ENCODE measurements at places on chromosomes 6 and 20.

- H3K36me3 ChIP-seq, result no peaks in the 10 kb centered on the region
- DNase-seq, result no peak
- no peak overlapping the region for H3K27ac ChIP-seq
- H3K27me3 ChIP-seq, result no peaks in the 10 kb centered on the region
- no peak overlapping the region for H3K4me3 ChIP-seq
These were observed 875.6 kb downstream of the QKI start for GRCh38 chr6:164290101-164290500.

DNA sequence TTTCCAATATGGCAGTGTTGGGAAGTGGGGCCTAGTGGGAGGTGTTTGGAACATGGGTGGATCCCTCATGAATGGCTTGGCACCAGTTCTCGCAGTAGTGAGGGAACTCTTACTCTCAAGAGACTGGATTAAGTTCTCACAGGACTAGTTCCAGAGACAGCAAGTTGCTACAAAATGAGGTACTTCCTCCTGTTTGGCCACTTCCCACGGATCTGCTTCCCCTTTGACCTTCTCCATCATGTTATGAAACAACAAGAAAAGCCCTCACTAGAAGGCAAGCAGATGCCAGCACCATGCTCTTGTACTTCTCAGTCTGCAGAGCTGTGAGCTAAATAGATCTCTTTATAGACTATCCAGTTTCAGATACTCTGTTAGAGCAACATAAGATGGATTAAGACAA lies 3.1 kb downstream of the RSPH3 start:
- H3K27ac ChIP-seq, result no peak overlapping the region
- no peaks in the 10 kb centered on the region for H3K4me1 ChIP-seq
- H3K36me3 ChIP-seq, result no peaks in the 10 kb centered on the region
- DNase-seq, result no peak

DNA sequence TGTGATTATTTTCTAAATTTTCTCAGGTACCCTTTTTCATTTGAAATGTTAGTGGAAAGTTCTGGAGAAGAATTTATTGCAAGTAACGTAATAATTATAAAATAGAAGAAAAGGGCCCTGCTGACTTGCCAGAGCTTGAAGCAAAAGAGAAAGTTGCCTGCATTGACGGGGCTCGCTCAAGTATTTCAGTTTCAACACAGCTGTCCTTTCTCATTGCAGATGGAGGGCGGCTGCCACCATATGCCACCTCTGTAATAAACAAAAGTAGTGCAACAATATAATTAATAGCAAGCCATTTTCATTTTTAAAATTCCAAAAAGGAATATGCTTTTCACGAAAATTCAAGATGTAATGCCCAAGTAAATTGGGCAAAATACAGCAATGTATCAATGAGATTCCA lies 246.2 kb downstream of the PACRG start:
- H3K4me3 ChIP-seq, result no peak overlapping the region
- no peaks in the 10 kb centered on the region for H3K36me3 ChIP-seq

GRCh38 chr6:129981598-129981997 lies 36.8 kb upstream of the L3MBTL3 start:
- H3K36me3 ChIP-seq, result no peaks in the 10 kb centered on the region
- H3K4me3 ChIP-seq, result no peak overlapping the region
- no peaks in the 10 kb centered on the region for H3K27me3 ChIP-seq
- DNase-seq, result no peak
- no peak overlapping the region for H3K27ac ChIP-seq

DNA sequence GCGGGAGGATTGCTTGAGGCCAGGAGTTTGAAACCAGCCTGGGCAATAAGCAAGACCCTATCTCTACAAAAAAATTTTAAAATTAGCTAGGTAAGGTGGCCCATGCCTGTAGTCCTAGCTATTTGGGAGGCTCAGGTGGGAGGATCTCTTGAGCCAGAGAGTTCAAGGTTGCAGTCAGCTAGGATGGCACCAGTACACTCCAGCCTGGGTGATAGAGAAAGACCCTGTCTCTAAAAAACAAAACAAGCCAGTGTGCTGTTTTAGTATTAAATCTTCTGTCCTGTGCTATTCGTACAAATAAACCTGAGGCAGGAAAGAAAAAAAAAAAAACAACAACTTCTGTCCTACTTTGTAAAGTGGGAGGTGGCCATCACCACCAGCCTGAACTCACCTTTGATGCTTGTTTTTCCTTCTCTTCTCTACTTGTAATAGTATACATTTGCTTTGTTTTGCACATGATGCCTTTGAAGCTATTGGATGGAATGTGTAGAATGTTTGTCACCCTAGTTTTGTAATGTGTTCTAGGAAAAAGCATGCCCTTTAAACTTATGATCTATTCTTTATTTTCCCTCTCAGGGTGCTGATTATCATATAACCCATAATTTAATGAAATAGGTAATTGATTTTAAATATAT lies 102.5 kb downstream of the CRYBG1 start:
- H3K27me3 ChIP-seq, result no peaks in the 10 kb centered on the region
- no peak overlapping the region for H3K4me3 ChIP-seq
- H3K36me3 ChIP-seq, result no peaks in the 10 kb centered on the region
- no peak overlapping the region for H3K27ac ChIP-seq
- no peak for DNase-seq
- H3K4me1 ChIP-seq, result no peaks in the 10 kb centered on the region

DNA sequence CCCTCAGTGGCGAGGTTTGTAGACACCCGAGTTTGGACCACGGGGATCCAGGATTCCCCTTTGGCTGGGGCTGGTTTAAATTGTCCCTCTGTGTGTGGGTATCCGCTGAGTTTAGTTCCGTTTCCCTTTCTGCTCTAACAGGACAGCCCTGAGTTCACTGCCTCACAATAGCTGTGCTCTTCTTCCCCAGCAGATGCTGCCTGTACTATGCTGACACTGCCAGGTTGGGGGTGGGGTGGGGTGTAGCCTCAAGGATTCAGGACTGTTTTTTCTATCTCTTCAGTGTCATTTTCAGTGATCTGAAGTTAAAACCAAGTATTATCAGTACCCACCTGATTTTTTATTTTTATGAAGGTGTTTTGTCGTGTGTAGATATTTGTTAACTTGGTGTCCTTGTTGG lies 655.0 kb downstream of the COL12A1 start:
- H3K27me3 ChIP-seq, result no peaks in the 10 kb centered on the region
- no peaks in the 10 kb centered on the region for H3K4me1 ChIP-seq
- H3K27ac ChIP-seq, result no peak overlapping the region
- no peak for DNase-seq
- H3K4me3 ChIP-seq, result no peak overlapping the region

DNA sequence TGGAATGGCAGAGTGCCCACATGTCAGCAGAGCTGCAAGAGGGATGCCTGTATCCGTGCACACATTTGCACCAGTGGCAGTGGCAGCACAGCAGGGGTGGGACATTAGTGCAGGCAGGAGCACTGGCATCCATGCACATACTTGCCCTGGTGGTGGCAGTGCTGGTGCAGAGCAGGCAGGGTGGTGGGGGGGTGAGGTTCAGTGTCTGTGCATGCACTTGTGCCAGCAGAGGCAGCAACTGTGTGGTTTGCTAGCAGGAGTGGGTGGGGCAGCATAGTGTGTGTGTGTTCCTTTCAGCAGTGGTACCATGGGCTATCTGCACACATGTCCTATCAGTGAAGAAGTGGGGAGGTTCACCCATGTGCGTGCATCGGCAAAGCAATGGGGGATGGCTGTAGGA lies 151.6 kb downstream of the EPM2A start:
- no peak for DNase-seq
- H3K36me3 ChIP-seq, result no peaks in the 10 kb centered on the region
- no peaks in the 10 kb centered on the region for H3K27me3 ChIP-seq

DNA sequence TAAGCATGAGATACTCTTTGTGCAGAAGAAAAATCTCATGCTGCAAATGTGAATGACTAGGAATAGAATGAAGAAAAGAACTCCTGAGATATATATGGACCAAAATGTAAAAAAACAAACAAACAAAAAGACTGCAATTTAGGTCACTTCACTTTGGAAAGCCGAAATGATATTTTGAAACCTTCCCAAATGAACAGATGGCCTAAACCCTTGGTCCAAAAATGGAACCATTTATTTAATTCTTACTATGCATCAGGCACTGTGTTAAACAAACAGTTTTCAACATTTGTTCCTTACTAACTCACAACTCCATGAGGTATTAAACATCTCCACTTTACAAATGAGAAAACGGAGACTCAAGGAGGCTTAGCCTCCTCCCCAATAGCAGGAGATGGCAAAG lies 107.5 kb downstream of the VIP start:
- H3K4me3 ChIP-seq, result no peak overlapping the region
- H3K4me1 ChIP-seq, result no peaks in the 10 kb centered on the region
- H3K36me3 ChIP-seq, result no peaks in the 10 kb centered on the region
- H3K27ac ChIP-seq, result no peak overlapping the region
- no peak for DNase-seq
- no peaks in the 10 kb centered on the region for H3K27me3 ChIP-seq

DNA sequence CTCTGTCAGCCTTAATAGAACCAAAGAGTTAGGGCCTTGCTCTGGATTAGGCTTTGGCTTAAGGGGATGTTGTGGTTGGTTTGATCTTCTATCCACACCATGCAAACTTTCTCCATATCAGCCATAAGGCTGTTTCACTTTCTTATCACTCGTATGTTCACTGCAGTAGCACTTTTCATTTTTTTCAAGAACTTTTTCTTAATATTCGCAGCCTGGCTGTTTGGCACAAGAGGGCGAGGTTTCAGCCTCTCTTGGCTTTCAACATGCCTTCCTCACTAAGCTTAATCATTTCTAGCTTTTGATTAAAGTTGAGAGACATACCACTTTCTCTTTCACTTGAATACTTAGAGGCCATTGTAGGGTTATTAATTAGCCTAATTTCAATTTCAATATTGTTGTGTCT lies 193.1 kb downstream of the NRN1 start:
- no peaks in the 10 kb centered on the region for H3K27me3 ChIP-seq
- no peak for DNase-seq
- H3K36me3 ChIP-seq, result no peaks in the 10 kb centered on the region
- H3K27ac ChIP-seq, result no peak overlapping the region
- no peak overlapping the region for H3K4me3 ChIP-seq

DNA sequence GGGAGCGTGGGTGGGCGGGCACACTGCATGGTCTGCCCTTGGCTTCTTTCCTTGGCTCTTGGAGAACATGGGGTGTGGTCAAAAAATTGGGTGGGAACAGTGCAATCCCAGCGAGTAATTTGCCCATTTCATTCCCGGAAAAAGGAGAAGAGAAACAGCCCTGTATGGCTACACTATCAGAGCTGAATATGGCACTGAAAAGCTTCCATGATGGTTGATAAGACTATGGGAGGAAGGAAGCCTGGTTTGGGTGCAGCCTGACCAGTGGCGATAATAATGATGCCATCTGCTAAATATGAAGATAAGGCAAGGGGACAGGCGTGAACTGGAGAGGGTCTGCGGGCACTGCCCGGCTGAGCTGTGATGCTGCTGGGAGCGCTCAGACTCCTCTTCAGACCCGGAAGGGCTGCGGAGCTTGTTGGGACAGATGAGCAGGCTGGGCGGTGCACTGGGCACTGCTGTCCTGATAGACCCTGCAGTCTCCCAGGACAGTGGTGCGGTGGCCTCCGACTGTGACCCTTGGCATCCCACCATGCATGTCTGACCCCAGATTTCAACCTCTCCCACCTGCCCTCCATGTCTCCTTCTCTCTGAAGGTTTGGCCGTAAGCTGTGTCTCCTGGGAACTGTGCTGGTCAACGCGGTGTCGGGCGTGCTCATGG lies 10.2 kb downstream of the SLC22A1 start:
- H3K4me1 ChIP-seq, result no peaks in the 10 kb centered on the region
- H3K27ac ChIP-seq, result no peak overlapping the region
- no peaks in the 10 kb centered on the region for H3K27me3 ChIP-seq
- DNase-seq, result no peak

DNA sequence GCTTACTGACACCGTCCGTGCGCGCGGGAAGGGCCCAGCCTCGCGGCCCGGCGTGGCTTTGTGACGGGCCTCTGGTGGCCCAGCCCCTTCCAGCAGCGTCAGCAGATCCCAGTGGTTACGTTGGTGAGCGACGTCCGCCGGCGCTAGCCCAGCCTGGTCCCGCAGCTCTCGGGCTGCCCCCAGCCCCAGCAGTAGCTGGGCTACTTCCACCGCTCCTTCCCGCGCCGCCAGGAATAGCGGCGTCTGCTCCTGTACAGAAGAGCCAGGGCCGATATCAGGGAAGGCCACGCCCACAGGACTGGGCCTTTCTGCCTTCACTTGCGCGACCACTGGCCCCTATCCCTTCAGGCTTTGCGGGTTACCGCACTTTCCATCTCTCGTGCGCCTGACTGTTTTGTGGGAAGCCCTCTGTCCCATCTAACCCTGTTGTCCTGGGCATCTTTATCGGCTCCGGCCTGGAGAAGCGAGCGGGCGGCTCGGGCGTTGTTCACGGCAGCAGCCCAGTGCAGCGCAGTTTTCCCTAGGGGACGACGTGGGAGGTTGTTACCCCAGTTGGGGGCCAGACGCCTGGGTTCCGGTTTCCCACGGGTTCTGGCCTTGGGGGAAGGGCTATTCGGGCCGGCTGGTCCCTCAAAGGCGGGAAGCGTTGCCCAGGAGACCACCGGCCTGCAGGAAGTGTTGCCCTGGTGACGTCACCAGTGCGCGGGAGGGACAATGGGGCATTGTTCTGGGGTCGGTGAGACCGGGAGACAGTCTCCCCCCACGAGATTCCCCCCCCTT lies 3.6 kb upstream of the GPSM3 start:
- H3K27ac ChIP-seq, result peak overlapping the region; percentile 100
- H3K36me3 ChIP-seq, result no peaks in the 10 kb centered on the region
- peaks cover 3% of the 10 kb centered on the region for H3K4me1 ChIP-seq
- H3K27me3 ChIP-seq, result no peaks in the 10 kb centered on the region
- DNase-seq, result peak; percentile 91

DNA sequence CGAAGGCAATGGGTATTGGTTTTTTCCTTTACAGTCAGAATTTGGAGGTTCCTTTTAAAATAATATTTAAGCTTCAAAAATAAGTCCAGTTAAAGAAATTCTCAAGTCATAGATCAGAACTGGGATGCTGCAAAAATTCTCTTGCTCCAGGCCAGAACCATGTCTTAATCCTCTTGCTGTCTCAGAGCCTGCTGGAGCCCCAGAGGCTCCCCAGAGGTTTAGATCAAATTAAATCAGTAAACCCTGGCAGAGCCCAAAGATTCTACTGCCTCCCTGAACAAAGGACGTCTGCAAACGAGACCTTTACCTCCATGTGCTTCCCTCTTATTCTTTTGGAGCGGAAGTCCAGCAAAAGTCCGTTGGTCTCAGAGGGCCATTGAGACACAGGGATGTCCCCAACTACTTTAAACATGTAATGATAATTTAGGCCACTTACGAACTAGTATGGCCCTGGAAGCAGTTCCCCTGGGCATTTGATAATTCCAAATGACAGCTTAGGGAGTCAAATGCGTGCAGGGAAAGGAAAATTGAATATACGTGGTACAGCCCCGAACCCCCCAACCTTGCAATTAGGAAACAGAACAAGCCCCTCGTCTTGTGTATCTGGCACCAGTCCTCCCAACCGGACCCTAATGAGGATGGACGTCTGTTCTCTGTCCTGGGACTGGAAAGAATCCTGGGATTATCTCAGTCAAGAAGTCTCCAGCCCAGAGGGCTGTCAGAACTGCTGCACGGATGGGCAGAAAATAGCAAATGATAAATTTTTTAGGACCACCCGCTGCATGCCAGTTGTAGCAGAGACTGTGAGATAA lies 31.5 kb downstream of the SULF2 start:
- H3K27ac ChIP-seq, result no peak overlapping the region
- no peaks in the 10 kb centered on the region for H3K27me3 ChIP-seq
- no peaks in the 10 kb centered on the region for H3K4me1 ChIP-seq

- no peak for DNase-seq
- H3K4me1 ChIP-seq, result no peaks in the 10 kb centered on the region
- no peak overlapping the region for H3K4me3 ChIP-seq
- H3K27ac ChIP-seq, result no peak overlapping the region
- no peaks in the 10 kb centered on the region for H3K27me3 ChIP-seq
These were observed 80.1 kb downstream of the ADGRG6 start for GRCh38 chr6:142381845-142382378.

- no peak for DNase-seq
- H3K27ac ChIP-seq, result no peak overlapping the region
- H3K27me3 ChIP-seq, result no peaks in the 10 kb centered on the region
- H3K36me3 ChIP-seq, result no peaks in the 10 kb centered on the region
These were observed 355.8 kb upstream of the SASH1 start for GRCh38 chr6:147986846-147987245.
